ENCODE measurements at places on chromosomes 13 and 19.

DNA sequence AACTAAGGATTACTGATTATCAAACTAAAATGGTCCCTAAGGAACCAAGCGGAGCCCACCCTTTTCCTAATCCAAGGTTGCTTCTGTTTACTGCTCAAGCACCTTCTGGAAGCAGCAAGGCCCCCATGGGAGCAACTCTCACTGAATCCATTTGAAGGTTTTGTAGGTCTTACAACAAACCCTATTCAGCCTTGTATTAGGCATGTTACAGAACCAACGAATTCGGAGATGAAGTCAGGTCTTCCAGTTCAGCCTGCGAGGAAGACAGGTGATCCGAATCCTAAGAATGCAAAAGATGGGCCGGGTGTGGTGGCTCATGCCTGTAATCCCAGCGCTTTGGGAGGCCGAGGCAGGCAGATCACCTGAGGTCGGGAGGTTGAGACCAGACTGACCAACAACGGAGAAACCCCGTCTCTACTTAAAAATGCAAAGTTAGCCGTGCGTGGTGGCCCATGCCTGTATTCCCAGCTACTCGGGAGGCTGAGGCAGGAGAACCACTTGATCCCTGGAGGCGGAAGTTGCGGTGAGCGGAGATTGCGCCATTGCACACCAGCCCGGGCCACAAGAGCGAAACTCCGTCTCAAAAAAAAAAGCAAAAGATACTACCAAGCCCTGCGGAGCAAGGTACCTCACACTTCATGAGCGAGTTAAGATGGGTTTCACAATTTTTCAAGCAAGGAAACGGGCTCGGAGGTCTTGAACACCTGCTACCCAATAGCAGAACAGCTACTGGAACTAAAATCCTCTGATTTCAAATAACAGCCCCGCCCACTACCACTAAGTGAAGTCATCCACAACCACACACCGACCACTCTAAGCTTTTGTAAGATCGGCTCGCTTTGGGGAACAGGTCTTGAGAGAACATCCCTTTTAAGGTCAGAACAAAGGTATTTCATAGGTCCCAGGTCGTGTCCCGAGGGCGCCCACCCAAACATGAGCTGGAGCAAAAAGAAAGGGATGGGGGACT lies 609 bp downstream of the ZAR1L start:
- peak; percentile 47 for DNase-seq

DNA sequence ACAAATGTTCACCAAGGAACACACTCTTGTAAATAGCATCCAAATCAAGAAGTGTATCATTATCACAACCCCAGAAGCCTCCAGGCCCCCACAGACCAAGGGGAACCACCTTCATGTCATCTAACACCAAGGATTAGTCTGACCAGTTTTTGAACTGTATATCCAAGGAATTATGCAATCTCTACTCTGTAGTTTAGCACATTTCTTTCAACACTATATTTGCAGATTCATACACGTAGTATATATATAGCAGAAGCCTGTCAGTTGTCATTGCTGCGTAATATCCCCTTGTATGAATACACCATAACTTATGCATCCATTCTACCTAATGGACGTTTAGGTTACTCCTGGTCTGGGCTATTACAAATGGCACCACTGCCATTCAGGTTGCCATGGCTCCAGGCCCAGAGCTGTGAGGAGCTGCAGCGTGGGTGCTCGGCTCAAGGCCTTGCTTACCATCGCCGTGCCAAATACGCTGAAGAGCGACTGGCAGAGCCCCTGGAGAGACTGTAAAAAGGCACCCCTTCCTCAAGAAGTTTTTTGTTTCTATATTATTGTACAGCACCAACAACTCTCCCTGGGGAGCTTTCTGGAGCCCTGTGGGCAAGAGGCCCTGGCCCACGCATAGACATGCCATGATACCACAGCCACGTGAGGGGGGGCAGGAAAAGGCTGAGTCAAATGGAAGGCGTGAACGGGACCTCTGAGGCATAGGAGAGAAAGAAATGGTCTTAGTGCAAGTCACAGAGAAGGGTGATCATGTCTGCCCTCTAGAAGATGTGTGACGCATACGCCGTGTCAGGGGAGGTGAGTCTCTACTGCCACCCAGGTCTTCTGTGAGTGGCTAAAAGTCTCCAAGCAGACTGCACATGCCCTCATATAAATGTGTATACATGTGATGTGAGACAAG lies 10.8 kb downstream of the LATS2 start:
- DNase-seq: no peak

GRCh38 chr13:26926371-26926770 lies 165.8 kb upstream of the GPR12 start:
- no peak for DNase-seq

GRCh38 chr13:50161052-50161451 lies 145.8 kb downstream of the KCNRG start:
- DNase-seq: no peak

- no peak for DNase-seq
Measured at GRCh38 chr13:74761801-74762757, 627.9 kb upstream of the KLF12 start.

DNA sequence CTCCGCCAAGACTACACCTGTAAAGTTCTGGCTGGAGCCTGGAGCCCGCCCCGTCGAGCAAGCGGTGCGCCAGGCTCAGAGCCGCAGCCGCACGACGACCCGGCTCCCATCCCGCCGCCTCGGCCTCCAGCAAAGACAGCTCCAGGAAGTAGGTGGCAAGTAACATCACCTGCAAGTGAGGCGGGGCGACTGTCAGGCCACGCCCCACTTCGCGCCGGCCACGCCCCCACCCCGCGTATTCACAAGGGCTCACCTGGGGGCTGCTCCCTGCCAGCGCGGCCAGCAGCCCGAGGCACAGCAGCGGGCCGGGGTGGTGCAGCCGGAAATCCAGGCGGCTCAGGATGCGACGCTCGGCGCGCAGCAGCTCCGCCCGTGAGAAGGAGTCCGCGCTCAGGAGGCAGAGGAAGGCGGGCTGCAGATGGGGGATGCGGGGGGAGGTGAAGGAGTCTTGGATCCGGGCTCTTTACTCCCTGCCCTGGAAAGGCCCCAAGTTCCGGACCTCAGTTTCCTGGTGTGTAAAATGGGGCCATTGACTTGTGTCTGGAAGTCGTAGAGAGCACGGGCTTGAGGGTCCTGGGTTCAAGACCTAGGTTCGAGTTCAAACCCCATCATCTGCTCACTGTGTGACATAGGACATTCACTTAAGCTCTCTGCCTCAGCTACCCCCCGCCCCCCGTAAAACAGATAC lies 3.2 kb downstream of the CCNP start:
- DNase-seq: no peak

DNA sequence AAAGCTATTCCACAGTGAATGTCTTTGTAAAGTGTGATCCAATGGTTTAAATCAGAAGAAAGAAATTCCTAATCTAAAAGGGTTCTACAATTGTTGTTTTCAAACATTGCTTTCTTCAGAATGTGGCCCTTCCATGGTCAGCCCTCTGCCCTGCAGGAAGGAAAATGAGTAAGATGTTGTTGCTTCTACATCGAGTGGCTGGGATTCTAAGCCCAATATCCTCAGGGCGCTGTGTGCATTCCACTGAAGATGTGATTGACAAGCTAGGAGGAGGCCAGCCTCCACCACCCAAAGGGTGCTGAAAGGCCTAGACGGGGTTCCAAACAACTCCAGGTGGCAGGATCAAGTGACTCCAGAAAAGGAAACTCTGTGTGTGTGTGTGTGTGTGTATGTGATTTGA lies 316.9 kb upstream of the TSHZ3 start:
- no peak for DNase-seq

GRCh38 chr19:18501832-18502231 lies 20.0 kb downstream of the ELL start:
- DNase-seq: no peak

DNA sequence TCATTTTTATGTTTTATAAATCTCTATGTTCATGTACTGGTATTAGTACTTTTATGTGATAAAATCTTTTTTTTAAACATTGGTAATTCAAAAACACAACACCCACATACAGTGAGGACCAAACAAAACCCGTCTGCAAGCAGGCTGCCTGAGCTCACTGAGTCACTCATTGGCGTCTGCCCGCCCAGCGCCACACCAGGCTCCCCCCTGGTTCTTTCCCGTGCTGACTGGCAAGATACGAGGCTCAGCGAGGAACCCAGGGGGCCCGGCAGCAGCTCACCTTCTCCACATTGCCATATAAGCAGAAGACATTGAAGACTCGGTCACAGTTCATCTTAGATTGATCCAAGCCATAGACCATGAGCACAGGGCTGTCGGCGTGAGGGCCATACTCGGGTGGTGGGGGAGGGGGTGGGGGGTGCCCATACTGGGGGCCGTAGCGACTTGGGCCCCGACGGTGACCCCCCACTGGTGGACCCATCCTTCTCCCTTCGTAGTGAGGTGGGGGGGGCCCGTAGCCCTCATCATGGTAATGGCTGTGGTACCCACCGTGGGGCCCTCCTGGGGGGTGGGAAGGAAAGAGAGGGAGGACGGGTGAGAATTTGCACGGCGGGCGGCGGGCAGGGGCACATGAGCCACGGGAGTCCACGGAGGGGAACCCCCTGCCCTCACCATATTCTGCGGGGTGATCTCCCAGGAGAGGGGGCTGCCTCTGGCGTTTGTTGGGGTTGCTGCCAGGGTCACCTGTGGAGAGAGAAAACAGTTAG lies 8.4 kb upstream of the ECH1 start:
- no peak for DNase-seq

DNA sequence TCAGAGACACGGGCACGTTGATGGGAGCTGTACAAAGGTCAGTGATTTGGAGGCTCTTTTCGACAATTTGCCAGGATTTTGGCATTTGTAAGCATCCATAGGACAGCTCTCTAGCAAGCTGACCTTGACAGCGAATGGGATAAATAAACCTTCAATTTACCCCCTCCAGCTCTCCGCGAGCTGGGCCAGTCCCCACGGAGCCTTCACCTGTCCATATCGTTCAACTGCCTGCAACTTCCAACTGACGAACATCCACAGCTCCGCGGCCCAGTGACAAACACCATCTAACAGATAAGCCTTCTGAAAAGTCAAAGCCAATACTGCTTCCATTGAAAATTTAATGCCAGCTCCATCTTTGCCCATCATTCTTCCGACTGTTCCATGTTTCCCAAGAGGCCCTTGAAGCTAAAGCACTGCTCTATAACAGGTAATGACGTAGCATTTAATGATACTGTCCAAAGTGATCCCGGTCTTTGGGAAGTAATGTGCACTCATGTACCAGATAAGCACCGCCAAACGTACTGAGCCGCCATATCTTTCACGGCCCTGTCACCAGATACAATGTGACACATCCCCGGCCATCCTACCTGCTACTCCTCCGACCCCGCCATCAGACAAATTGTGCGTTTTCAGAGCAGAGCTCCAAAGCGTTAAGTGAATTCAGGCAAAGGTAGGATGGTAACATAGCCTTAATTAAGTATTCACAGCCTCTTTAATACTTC lies 365.3 kb upstream of the ZNF507 start:
- no peak for DNase-seq

- DNase-seq: no peak
Measured at GRCh38 chr19:14632286-14632685, 42.4 kb downstream of the ADGRE3 start.

DNA sequence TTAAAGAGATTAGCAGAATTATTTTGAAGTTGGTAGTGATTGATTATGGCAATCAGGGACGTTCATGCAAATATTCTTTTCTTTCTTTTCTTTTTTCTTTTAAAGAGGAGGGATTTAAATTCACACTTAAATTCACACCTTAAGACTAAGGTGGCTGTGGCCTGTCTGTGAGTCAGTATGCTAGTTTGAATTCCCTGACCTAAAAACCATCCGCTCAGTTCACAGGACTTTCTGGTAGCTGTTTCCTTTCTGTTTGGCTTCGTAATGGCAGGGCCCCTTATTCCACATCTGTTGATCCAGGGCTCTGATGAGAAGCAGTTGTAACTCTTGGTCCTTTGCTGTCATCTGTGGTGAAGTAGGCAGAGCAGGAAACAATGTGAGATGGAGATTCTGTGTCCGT lies 7.5 kb downstream of the TNFSF11 start:
- no peak for DNase-seq

DNA sequence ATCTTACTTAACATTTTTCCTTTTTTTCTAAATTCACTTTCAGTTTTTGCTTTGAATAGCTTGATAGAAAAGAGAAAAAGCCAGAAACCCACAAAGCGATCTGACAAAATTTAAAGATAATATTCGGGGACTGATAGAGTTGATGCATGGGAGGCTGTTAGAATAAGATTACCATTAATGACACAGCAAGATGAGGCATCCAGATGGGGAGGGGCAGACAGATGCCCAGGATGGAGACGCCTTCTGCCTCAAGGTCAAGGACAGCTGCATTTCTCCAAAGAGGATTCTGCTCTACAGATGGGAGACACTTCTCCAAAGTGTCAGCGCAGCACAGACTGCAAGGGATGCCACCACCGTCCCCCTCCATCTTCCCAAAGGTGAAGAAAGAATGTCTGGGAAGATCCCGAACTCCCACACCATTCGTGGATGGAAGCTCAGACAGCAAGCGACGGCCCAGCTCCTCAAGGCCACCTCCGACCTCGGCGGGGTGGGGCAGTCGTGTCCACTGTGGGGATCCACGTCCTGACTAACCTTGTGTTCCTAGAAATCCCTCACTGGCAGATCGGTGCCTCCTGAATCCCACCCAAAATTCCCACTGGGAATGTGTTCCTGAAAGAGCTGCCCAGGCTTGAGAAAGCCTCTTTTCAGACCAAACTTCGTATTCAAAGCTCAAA lies 32.9 kb downstream of the NAXD start:
- no peak for DNase-seq

DNA sequence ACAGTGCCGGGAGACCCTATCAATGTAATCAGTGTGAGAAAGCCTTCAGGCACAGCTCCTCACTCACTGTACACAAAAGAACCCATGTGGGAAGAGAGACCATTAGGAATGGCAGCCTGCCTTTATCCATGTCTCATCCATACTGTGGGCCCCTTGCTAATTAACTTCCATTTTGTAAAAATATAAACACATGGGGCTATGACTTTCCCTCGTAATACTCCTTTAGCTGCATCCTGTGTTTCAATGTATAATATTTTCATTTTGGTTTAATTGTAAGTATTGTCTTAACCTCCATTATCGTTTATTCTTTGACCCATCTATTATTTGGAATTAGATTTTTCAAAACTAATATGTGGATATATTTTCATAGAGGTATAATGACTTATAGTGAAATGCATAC lies 29.3 kb downstream of the ZNF333 start:
- no peak for DNase-seq

DNA sequence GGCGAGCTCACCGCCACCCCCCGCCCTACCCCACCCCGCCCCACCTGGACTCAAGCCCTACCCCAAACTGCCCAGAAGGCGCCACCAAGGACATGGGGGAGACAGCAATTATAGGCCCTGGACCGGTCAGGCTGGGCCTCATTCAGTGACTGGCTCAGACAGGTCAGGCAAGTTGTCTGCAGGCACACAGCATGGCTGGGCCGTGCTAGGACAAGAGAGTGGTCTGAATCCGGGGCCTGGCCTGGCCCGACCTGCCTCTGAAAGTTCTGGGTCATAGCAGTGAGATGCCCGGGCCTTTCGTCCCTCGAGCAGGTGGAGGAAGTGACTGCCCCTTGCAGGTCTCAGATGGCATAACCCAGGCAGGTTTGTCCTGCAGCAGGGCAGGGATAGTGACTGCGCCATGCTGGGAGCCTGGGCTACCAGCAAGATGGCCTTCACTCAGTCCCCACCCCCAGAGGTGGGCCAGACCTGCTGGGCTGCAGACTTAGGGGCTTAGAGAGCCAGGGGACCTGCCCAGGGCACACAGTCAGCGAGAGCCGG lies 21.0 kb downstream of the COMP start:
- no peak for DNase-seq

Measured in stimulated activated CD4-positive, alpha-beta T cell treated with anti-CD3 and anti-CD28 coated beads, TNF-alpha, amount 100 ng/mL, for 24 hours (primary cell).